ENCODE measurements at places on chromosomes 3 and 15.

DNA sequence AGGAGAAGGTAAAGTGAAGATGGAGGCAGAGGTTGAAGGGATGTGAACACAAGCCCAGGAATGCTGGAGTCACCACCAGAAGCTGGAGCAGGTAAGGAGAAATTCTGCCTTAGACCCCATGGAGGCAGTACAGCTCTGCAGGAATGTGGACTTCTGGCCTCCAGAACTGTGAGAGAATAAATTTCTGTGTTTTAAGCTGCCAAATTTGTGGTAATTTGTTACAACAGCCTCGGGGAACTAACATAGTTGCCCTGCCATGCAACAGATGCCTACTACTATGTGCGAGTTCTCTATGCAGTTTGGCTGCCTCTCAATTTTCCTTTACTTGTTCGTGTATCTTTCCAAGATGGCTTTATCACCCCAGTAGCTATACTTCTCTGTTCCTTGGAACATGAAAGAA is 394.1 kb downstream of the TUSC7 start:
- DNase-seq: no peak

GRCh38 chr3:162112719-162113118 is 616.1 kb downstream of the OTOL1 start:
- DNase-seq: no peak

DNA sequence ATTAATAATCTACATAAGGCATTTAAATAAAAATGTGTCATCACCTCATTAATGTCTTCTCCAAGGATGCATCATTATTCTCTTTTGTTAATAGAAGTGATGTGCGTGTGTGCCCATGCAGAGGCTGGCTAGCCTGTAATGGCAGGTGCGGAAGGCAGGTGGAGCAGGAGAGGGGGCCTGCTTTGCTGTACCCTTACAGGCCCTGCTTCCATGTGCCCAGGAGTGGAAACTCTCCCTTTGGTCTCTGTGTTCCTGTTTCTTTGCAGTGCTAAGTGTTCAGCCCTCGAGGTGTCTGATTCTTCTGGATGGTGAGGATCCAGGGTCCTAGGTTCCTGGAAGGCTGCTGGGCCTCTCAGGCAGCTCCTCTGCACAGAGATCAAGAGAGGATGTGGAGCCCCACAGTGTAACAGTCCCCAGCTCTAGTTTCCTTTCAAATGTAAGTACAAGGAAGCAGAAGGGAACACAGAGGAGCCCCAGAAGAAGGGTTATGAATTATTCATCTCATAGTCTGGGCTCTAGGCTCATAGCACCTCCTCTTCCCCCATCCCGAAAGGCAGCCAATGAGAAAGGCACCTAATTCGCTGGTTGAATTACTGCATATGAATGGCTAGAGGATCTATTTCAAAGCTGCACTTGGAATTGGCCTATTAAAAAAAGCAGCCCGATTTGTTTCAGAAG is 39.2 kb upstream of the AGBL1 start:
- DNase-seq: no peak

- peak; percentile 26 for DNase-seq
Observed at GRCh38 chr15:40873694-40874561, at the start of gene RHOV. Gene RHOV (minus strand): TSS chr15:40874234. CDS start chr15:40874139, 95 bp downstream.

GRCh38 chr3:31106204-31106603 is 211.7 kb upstream of the GADL1 start:
- DNase-seq: no peak

GRCh38 chr3:117553461-117553860 is 843.9 kb downstream of the TUSC7 start:
- DNase-seq: no peak

DNA sequence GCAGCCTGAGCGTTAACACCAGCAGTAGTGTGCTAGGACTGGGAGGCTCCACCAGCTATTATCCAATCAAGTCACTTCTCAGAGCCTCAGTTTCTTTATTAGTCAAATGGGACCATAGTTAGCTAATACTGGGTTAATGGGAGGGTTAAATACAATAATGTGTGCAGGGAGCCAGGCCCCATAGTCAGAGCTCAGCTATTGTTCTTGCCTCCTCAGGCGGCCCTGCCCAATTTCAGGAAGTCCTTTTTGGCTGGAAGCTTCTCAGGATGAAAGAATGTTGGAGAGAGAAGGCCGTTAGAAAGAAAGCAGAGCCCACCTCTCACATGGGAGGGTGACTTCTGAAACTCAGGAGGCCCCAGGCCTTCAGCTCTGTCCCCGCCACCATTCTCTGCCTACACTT is 39.5 kb upstream of the SMAD6 start:
- no peak for DNase-seq

- no peak for DNase-seq
Observed at GRCh38 chr3:139140553-139140952, 95.9 kb upstream of the PRR23C start.

DNA sequence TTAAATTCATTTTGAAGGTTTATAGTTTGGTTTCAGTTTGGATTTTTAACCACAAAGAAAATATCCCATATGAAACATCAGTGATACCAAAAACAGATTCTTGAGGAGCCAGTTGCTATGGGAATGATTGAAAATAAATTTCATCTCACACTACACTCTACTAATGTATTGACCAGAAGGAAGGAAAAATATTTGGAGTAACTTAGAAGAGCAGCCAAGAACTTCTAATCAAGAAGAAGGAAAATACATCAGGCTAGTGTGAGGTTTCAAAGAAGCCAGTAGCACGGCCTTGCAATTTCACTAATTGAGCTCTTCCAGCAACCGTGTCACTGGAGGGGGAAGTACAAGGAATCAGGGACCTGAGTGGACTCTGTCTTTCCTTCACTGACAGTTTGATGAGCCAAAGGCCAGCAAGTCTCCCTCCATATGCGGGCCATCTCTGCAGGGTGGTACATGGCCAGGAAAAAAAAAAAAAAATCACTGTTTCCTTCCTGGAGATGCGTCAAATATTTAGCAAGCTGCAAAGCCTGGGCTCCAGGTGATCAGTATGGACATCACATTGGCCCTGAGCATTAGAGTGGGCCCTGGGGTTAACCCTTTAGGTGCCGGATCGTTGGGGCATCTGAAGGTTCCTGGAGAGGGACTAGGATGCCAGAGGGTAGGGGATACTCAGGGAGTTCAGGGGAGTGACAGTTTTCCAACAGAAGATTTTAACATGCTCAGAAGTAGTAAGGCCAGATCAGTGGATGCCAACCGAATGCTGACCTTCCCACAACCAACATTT is 37.1 kb downstream of the SLC12A8 start:
- DNase-seq: no peak

DNA sequence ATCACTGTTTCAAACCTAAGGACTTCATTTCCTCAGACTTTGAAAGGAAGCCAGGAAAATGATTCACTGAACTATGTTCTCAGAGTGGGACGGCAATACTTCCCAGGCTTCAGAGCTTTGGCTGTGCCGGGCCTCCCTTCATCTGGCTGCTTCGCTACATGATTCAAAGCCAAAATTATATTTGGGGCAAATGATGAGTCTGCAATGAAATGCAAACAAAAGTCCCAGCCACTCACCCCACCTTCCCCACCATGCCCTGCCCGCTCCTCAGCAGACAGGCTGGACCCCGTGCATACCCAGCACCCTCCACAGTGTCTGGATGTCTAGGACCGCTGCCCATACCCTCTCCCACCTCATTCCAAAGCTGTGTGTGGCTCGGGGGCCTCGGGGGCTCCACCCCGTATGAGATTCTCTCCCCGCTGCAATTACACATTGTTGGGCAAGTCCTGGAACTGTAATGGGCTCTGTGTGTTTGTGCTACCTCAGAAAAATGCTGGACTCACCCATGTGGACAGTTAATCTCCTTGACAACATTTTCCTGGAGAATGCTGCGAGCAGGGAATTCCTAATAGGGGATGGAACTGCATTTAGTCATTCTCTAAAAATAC is 32.2 kb downstream of the ATP10A start:
- DNase-seq: no peak

DNA sequence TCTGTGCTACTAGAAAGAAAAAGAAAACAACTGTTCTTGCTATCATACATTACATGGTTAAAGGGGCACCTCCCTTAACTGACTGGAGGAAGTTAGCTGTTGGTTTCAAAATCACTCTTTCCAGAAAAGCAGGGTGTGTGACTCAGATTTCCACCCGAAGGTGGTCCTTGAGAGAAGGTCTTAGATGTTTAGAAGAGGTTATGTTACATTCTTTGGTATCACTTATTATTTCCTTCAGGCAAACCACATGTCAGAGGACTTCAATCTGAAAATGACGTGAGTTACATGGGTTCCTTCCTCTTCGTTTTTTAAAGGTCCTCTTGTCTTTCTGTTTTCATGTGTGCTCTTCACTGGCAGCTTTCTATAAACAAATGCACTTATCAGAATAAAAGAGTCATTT is 307.9 kb upstream of the CBLB start:
- DNase-seq: no peak

- no peak for DNase-seq
Observed at GRCh38 chr15:58593870-58594269, 155.6 kb downstream of the ADAM10 start.

DNA sequence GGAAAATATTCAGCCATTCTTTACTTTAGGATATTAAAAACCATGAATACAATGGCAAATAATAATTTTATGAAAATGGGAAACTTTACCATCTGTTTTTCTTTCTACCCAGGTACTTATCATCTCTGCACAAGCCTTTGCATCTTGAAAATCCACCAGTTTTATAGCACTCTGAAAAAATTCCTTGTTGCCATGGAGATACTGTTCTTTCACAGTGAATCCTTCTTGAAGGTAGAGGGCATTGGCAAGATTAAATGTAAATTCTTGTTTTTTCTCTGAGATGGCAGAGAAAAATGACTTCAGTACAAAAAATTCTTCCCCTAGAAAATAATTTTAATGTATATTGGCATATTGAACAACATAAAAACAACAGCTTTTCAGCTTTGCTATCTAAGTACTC is 6.9 kb downstream of the SERPINI2 start:
- no peak for DNase-seq

DNA sequence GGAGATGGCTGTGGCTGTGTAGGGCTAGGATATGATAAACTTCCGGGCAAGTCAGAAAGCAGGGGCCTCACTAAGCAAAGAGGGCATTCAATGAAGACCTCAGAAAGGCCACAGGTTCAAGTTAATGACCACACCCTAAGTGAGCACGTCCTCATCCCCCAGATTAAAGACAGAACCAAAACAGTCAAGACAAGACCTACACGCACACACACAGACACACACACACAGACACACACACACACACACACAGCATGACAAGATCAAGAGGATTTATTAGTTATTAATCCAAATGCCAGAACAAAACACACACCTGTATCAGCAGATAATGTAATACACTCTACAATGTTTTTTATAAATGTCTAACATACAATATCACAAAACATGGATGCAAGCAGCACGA is 546.2 kb downstream of the FGF12 start:
- DNase-seq: no peak

GRCh38 chr15:79549196-79549595 is 117.1 kb downstream of the MINAR1 start:
- no peak for DNase-seq

GRCh38 chr3:43497422-43497821 is 124.4 kb downstream of the ANO10 start:
- no peak for DNase-seq

- DNase-seq: no peak
Observed at GRCh38 chr15:45539680-45540079, 17.1 kb upstream of the SLC30A4 start.

DNA sequence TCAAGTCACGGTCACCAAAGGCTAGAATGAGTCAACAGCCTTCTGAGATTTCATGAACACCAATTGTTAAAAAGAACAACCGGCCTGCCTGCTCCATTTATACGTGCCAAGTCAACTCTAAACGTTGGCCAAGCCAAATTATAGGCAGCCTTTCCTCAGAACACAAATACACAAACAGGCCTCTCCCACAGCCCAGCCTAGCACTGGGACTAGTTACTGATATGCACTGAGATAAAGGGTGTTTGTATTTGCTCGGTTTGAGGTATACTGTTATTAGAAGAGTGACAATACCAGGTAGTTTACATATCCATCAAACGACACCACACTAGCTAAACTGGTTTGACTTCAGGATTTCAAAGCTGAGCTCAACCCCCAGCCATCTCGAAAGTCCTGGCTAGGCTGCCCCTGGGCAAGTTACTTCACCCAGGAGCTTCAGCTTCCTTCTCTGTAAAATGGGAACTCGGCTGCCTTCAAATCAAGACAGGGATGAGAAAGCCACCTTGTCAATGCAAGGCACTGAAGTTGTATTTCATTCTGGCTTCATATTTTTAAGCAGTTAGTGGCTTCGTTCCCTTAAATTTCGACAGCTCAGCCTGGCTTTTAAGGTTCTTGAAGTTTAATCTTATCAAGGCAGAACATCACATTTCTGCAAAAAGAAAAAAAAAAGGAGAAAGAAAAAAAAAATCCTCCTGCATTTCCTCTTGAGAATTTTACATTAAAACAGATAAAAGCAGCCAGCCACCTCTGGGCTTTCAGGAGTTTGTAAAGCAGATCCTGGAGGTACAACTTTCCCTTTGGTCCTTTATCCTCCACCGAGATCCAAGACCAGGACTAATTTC is 4.0 kb downstream of the TLE3 start:
- DNase-seq: no peak

- no peak for DNase-seq
Observed at GRCh38 chr15:101052681-101053121, 133.5 kb downstream of the LRRK1 start.

GRCh38 chr3:31610700-31611275 is 78.1 kb downstream of the STT3B start:
- no peak for DNase-seq

DNA sequence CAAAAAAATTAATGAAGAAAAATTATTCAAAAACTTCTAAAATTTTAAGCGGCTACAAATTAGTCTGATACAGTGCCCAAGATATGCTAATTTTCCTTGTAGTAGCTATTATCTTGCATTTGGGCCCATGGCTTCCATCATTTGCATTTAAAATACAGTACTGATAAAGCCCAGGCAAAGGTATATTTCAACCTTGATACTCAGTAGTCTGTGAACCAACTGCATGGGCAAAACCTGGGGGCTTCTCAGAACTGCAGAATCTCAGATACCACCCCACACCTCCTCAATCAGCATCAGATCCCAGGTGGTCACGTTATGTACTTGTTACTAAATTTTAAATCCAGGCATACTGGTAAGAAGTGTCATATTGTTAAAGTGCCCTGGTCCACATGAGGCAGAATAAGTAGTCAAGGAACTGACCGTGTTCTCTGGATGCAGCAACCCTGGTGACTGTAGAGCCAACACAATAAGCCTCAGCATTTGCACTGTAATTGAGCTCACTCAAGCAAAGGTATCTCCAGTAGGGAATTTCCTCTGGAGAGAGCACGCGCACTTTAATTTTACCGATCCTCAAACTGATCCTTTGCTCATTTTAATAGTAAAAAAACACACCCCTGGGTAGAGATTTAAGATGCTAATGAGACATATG is 31.9 kb downstream of the ZNF385D start:
- no peak for DNase-seq

Data from CMK (cell line).